ENCODE measurements at places on chromosomes 16 and 17.

DNA sequence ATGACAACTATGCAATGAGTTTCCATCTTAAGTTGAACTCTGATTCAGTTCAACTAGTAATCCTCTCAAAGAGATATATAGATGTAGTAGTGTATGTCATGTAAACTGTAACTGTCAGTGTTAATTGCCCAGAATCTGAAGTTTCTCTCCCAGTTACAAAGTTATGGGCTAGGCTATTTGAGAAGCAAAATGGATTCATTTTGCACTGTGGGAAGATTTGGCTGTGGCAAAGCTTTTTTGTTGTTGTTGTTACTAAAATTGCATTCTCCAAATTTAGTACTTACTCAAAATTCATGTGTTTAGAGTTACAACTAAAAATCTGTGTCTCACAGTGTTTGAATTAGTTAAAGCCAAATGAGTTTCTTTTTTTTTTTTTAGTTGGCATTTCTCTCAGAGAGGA lies 219.0 kb downstream of the KCNJ2 start:
- DNase-seq, result no peak

DNA sequence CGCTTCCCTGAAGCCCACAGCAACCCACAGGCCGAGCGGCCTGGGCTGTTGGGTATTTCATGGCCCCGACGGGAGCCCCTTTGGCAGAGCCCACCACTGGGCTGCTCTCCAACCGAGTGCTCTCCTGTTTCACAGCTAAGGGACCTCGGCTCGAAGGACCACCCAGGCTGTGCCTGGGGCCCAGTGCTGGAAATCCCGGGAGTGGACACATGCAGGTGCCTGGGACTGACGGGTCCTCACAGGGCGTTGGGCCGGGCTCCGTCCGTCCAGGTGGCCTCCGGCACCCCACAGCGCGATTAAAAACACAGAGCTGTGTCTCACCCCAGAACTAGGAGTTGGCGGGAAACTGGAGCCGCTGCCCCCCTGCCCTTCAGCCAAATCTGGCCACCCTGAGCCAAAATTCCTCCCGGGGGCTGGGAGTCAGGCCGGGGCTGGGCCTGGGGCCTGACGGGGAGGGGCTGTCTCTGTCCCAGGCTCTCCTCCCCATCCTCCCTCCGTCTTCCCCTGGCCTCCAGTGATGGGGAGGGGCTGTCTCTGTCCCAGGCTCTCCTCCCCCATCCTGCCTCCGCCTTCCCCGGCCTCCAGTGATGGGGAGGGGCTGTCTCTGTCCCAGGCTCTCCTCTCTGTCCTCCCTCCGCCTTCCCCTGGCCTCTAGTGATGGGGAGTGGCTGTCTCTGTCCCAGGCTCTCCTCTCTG lies 14.1 kb downstream of the UTS2R start:
- DNase-seq, result no peak

- no peak for DNase-seq
Observed at GRCh38 chr17:80656590-80656989, 112.0 kb downstream of the RPTOR start.

- no peak for DNase-seq
Observed at GRCh38 chr16:31386157-31386984, 6.8 kb upstream of the ITGAD start.

DNA sequence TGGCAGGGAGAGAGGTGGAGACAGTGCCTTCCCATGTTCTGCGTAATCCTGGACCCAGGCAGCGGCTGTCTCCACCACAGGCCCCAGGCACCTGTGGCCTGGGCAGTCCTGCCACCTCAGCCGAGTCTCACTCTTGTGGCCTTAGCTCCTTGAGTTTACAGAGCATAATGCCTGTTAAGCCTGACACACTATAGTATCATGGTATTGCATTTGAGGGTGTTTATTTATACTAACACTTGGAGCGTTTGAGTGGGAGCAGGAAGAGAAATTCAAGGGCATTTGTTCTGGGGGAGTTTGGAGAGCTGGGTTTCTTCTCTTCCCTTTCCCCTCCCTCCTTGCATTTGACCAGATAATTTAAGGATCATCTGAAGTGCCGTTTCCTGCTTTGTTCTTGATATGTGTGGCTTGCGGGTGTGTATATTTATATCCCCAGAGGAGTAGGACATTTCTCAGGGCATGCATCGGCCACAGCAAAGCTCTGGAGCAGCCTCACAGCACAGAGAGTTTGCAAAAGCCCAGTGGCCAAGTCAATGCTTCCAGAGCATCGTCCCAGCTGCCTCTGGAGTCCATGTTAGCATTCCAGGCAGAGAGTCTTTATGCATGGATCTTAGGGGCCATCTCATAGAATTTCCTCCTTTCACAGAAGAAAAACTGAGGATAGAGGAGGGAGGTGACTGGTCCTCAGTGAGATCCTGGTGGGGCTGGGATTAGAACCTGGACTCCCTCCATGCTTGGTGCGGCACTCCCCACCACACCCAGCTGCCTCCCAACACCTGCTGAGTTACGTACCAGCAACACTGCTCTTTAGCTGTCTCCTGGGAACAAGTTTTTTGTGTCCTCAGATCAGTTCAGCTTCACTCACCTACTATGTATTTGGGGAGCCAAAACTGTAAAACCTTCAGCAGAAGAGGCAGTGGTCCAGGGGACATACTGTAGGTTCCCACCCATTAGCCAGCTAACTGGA lies 222.8 kb downstream of the CCDC182 start:
- DNase-seq, result no peak

DNA sequence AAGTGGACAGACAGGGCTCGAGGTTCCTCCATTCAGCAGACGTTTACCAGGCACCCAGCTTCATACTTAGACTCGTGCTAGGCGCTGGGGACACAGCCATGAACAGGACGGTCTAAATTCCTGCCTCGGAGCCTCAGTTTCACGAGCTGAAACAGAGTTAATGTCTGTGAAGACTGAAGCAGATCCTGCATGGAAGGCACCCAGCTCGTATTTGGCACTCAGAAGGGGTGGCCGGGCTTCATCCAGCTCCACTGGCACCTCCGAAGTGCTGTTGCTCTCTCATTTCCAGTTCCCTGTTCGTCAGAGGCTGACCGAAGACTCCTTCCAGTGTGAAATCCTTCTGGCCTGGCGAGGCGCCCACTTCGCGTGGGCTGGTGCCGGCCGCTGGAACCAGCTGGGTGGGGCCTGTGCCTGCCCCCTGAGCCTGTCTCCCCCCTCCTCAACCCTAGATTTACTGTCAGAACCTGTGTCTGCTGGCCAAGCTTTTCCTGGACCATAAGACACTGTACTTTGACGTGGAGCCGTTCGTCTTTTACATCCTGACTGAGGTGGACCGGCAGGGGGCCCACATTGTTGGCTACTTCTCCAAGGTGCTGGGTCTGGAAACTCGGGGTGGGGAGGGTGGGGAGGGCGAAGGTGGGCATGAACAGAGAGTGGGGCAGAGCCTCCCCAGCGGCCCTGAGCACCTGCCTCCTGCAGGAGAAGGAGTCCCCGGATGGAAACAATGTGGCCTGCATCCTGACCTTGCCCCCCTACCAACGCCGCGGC lies 5.8 kb downstream of the PRSS8 start:
- no peak for DNase-seq

GRCh38 chr17:43018008-43018853 lies 4.0 kb downstream of the VAT1 start:
- no peak for DNase-seq

- DNase-seq, result no peak
Observed at GRCh38 chr17:52410781-52411180, 252.3 kb upstream of the CA10 start.

DNA sequence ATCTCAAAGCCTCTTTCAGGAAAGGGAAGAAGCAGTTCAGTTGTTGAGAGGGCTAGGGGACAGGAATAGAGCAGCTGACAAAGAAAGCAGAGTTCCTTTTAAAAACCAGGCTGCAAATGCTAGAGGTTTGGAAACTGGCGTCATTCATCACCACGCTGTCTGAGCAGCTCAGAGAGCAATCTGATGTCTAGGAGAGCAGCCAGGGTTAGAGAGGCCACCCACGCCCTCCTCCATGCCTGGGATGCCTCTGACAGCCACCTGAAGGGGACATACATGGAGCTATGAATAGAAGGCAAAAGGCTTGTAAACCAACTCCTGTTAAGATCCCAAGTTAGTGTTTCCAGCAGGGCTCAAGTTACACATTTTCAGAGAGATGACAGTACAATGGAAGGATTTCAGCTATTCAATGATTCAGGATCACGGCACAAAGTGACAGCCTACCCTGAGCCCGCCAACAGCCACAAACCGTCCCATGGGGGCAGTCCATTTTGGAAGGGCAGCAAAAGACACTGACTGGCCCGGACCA lies 12.4 kb downstream of the RAB5C start:
- DNase-seq, result no peak

- no peak for DNase-seq
Observed at GRCh38 chr16:49834531-49835151, 21.3 kb downstream of the ZNF423 start.

GRCh38 chr16:11389083-11389482 lies 43.8 kb downstream of the RMI2 start:
- no peak for DNase-seq

DNA sequence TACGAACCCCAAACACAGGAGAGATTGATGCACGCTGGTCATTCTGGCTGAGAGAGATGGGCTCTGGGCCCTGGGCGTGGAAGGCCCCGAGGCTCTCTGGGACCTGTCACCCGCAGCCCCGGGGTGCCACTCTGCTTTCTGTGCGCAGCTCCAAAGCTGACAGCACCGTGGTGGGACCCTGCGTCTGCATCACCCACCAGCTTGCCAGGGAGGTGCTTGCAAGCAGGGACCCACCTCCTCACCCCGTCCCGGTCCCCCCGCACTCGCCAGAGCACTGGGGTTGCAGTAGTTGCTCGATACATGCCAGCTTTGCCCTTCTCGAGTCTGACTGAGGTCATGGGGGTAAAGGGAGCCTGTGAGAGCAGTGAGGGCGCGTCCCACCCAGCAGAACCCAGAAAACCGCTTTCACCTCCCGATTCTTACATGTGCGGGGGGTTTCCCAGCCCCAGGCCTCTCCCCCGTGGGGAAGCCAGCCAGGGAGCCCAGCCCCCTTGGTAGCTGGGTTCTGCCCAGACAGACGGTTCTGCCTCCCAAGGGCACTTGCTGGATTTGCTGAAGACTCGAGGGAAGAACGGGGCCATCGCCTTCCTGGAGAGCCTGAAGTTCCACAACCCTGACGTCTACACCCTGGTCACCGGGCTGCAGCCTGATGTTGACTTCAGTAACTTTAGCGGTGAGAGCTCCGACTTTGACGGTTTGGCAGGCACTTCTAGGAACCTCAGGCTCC lies 12.5 kb downstream of the CARD14 start:
- no peak for DNase-seq

GRCh38 chr17:61837175-61838051 lies 25.9 kb downstream of the BRIP1 start:
- DNase-seq, result peak; percentile 45

GRCh38 chr17:78214016-78214705 lies at the start of gene BIRC5:
BIRC5 (plus strand) TSS chr17:78214253; CDS start chr17:78214317, 64 bp downstream.
- DNase-seq, result peak; percentile 23

- DNase-seq, result no peak
Observed at GRCh38 chr16:62190426-62190825, 154.2 kb upstream of the CDH8 start.

- DNase-seq, result no peak
Observed at GRCh38 chr17:1737531-1738291, 5.0 kb upstream of the SERPINF2 start.

DNA sequence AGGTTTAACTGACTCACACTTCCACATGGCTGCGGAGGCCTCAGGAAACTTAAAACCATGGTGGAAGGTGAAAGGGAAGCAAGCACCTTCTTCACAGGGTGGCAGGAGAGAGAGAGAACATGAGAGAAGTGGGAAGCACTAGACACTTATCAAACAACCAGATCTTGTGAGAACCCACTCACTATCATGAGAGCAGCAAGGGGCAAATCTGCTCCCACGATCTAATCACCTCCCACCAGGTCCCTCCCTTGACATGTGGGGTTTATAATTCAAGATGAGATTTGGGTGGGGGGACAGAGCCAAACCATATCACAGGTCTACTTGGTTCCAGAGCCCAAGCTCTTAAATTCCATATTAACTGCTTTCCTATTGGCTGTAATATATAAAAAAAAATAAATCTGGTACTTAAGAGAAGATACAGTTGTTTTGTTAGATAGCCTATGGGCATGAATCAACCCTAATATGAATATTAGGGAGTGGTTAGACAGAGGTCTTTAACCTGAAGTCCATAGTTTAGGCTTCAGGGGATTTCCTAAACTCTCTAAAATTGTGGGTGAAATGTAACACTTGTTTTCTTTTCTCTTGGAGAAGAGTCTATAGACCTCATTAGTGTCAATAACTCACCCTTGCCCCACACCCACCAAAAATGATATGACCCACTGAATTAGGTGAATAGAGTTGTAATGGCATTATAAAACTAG lies 56.7 kb downstream of the SKAP1 start:
- DNase-seq, result no peak

GRCh38 chr17:34365340-34365739 lies 2.3 kb upstream of the CCL1 start:
- no peak for DNase-seq

Data from AG04450 (cell line).